H1 (cell line): ENCODE measurements at places on chromosomes 3 and 15.
A peak's percentile ranks its signal among the peaks of the same experiment; 100 is the strongest.

DNA sequence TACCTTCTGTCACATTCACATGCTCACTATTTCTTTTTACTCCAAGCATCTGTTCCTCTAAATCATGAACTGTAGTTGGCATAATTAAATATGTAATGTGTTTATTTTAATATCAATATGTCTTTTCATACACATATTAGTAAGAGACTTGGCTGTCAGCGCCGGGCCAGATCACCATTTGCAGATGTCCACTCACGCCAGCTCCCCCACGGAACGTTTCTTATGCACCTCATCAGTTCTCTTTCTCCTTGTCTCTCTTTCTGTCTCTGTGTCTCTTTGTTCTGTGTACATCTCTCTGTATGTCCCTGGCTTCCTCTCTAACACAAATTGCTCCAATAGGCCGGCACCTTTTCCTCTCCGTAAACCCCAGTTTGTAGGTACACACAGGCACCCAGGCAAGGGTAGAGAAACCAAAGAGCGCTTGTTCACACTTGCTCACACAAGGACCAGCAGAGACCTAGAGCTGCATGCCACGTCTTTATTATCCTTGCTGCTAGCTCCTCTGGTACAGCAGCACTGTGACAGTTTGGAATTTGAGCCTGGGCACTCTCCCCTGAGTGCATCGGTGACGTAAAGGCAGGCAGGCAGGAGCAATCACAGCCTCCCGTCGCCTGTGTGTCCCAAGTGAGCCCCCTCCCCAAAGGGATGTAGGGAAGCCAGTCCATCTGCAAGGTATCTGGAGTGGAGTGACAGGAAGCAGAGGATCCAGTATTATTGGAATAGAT lies 40.4 kb downstream of the CACNA1D start:
- no peak for DNase-seq

DNA sequence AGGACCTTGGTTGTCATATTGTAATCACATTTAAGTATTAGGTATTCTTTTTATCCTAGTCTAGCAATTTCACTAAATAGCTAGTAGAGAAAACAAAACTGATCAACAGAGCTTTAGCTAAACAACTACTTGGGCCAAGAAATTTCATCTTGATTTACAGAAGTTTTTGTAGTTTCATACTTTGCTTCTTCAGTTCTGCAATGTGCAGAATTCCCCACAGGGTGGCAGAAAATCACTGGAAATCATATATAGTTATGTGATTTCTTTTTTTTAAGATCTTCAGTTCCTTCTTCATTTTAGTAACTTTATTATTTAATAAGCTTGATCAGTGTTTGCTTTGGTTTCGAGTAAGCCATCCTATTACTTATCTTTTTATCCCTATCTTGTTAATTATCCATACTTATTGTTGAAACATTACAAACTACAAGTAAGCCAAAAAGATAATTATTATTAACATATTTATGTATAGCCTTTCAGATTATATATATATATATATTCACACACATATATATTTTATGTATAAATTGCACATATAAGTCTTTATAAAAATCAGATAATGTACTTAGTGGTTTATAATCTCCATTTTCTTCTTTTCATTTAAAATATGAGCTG lies 2.2 kb upstream of the BNIP2 start:
- no peak for DNase-seq

DNA sequence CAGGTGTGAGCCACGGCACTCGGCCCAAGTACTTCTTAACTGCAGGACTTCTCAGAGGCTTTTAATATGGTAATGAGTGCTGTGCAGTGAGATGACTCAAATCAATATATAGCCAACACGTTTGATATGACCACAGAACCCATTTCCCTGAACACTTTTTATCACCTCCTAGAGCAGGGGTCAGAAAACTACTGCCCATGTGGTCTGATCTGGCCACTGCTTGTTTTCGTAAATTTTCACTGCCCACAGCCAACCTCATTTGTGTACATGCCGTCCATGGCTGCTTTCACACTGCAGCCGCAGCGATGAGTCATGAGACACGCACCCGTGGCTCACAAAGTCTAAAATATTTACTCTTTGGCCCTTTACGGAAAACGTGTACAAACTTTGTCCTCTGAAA lies 179.2 kb downstream of the RORA start:
- no peak for DNase-seq

GRCh38 chr3:177597311-177598096 lies 400.2 kb upstream of the TBL1XR1 start:
- no peak for DNase-seq

GRCh38 chr3:99171800-99172199 lies 270.3 kb upstream of the DCBLD2 start:
- DNase-seq, result no peak

GRCh38 chr15:57015897-57016296 lies 97.5 kb downstream of the TCF12 start:
- DNase-seq, result no peak

DNA sequence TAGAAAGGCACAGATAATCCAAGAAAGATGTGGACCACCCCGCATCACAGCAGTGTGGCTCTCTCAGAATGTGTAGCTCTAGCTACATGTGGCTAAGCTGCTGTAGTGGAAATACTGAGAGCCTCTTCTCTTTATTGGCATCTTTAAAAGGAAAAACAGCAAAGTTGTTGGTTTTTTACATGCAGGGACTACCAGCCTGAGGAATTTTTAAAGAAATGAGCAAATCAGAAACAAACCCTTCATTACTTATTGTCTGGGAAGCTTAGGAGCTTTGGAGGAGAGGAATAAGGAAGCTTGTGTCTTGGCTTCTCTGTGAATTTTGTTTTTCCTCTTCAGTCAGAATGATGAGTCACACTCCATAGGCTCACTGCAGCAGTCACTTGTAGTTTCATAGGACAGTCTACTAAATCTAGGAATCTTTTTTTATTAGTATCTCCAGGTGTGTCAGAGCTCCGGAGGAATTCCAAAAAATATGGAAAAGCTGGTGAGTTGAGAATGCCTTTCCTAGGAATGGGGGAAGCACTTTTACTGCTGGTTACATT lies 27.5 kb downstream of the POLG start:
- no peak for DNase-seq

DNA sequence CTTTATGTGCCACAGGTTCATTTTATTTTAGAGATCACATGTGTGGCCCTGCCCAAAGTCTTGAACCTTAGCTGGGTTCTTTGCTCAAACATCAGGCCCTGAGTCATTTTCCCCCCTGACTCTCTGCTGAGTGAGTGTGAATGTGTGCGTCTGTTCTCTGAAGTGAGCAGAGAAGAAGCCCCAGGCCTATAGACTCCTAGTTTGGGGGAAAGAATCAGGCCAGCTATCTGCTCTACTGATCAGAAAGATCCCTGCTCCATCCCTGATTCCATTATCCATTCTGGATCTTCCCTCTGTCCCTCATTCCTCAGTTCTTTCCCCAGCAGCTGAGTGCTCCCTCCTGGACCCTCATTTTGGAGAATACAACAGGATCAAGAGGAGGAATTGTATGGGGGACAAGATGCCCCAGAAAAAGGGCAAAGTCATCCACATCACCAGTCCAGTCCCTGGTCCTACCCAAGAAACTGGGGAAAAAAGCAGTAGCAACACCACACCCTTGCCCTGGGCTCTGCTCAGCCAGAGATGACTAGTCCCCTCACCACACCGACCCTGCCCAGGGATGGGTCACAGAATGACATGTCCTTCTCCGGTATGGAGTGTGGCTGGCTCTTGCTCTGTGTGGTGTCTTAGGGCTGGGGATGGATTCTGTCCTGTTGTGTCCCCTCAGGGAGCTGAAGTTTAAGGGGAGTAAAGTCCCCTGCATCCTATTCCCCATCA lies 3.2 kb downstream of the DUOX1 start:
- no peak for DNase-seq

DNA sequence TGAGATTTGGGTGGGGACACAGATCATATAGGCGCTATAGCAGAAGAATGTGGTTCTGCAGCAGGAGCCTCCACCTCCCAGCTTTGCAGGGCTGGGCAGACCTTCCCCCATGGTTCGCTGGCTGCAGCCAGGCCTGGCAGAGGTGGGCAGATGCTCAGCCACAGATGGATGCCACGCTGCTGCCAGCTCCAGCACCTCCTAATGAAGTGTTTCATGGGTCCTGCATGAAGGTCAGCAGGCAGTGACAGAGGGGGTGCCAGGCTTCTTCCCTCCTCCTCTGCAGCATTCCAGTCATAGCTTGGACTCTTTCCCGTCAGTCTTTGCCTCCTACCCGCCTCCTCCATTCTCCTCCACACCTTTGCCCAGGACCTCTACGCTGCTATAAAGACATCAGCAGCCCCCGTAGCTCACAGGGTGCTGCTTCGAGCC lies 85.9 kb downstream of the SLCO3A1 start:
- no peak for DNase-seq

GRCh38 chr15:37397266-37398022 lies 297.1 kb upstream of the MEIS2 start:
- DNase-seq, result no peak

- DNase-seq, result no peak
Measured at GRCh38 chr3:141313093-141313683, 55.1 kb upstream of the ZBTB38 start.

DNA sequence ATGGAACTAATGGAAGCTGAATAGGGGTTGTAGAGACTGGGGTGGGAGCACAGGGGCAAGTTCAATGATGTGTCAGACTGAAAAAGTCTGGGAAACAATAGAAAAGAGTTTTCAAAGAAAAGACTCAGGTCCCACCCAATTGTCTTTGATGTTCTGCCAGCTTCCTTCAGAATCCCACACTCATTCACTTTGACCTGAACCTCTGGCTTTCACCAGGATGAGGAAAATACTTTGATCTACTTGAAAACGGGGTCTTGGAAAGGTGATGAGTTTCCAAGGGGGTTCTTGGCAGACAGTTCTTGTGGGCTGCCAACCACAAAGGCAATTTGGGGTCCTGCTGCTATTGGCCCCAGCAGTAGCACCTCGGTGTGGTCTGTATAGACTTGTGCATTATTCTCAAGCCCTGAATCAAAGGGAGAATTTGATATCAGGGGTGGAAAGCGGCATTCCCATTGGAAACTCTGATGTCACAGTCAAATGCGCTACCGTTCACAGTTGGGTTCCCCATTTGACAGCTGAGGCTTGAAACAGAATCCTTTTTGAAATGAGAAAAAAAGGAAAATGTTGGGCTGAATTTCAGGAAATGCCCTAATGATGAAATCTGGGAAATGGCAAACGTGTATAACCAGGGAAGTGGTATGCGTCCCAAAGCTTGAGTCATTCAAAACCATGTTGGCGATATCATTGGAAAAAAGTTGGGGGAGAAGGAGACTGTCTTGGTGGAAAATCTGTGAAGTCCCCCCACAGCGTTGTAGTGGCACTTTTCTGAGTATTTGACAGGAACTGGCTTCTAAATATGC lies 229.2 kb upstream of the LRTM1 start:
- no peak for DNase-seq

DNA sequence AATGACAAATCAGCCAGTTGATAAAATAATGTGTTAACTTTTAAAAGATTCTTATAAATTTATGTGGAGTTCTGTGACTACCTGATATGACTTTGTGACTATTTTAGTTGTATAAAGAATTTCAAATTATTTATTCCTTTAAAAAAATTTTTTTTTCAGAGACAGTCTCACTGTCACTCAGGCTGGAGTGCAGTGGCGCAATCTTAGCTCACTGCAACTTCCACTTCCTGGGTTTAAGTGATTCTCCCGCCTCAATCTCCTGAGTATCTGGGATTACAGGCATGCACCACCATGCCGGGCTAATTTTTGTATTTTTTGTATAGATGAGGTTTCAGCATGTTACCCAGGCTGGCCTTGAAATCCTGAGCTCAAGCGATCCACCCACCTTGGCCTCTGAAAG lies 48.5 kb downstream of the MBNL1 start:
- DNase-seq, result no peak

GRCh38 chr3:124850633-124851032 lies 36.5 kb downstream of the ITGB5 start:
- DNase-seq, result no peak

DNA sequence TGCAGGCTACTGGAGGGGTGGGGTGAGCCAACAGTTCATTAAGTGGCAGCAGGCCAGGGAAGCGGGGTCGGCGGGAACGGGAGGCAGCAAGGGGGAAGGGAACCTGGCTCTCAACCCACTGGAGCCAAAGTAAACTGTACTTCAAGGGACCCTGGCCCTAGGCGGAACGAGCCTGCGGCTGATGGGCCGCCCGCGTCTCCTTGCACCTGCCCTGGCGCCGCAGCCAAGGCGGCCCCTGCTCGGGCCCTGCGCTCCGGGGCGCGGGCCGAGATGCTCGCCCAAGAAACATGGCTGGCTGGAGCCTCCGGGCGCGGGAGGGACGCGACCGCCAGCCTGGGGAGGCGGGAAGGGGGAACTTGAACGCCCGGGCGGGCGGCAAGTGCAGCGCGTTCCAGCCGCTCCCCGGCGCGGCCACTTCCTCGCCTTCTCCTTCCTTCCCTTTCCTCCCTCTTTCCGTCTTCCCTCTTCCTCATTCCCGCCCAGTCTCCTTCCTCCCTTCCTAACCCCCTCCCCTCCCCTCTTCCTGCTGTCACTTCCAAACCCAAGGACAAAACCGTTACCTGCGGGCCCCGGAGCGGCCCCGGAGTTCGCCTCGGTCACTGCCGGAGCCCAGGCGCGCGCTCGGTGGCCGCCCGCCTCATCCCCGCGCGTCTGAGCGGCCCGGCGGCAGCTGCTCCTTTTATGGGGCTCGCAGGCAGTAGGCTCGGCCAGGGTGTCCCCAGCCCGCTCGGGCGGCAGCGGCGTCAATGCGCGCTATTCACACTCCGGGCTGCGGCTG lies 489.7 kb downstream of the MAGI1 start:
- DNase-seq, result peak; percentile 74

- no peak for DNase-seq
Measured at GRCh38 chr15:100997442-100997841, 78.3 kb downstream of the LRRK1 start.

DNA sequence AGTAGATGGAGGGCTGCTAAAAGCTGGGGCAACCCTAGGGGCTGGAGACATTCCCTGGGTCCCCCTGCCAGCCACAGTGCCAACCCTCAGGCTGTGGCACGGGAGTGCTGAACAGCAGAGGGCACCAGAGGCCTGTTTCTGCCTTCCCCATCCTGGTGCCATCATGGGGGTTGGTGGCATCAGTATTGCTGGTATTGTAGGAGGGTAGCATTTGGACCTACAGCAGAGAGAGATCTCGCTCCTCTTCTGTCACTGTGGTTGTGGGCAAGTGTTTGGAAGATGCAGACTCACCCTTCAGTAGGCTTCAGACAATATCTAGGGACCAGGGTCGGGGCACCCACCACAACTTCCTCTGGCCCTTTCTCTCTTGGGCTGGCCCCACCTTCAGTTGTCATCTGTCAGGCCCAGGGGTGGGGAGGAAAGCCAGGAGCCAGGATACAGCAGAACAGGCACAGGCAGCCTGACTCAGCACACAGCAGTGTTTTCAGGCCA lies 123.5 kb downstream of the RPLP1 start:
- peak; percentile 72 for DNase-seq
